Ecto neural progenitor cell (in vitro differentiated cells): ENCODE measurements at places on chromosomes 11 and 22.

DNA sequence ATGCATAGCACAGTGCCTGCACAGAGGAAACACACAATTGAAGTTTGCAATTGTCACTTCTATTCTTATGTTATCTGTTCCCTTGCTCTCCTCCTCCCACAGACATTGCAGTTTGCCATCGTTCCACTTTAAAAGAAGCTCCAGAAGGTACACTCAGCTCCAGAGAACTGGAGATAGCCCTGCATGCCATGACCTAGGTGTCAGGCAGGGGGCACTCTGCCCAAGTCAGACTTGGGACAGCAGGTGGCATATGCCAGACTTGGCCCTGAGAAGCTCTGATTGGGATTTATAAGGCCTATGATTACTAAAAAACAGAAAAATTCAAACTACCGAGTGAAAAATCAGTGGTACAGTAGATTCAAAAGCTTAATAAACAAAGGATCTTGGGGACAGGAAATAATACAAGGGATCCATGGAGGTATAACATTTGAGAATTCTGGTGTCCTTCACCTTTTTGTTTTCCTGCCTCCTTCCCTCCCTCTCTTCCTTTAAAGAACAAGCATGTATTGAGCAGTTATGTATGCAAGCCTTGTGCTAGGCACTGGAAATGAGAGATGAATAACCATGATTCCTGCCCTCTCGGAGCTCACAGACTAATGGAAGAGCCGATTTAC, 40.0 kb downstream of the TENM4 start:
- DNase-seq: no peak

DNA sequence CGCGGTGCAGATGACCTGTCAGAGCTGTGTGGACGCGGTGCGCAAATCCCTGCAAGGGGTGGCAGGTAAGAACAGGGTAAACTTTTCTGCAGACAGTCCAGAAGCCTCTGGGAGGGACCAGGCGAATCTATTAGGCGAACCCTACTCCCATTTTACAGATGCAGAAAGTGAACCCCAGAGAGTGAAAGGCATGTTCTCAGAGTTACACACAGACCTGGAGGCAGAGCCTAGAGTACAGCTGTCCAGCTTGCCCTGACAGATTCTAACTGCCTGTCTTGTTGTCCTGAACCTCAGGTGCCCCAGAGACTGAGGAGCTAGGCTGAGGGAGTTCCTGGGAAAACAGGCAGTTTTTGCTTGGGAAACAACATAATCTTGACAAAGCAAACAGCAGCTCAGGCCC, 665 bp downstream of the CCS start:
- DNase-seq: no peak

DNA sequence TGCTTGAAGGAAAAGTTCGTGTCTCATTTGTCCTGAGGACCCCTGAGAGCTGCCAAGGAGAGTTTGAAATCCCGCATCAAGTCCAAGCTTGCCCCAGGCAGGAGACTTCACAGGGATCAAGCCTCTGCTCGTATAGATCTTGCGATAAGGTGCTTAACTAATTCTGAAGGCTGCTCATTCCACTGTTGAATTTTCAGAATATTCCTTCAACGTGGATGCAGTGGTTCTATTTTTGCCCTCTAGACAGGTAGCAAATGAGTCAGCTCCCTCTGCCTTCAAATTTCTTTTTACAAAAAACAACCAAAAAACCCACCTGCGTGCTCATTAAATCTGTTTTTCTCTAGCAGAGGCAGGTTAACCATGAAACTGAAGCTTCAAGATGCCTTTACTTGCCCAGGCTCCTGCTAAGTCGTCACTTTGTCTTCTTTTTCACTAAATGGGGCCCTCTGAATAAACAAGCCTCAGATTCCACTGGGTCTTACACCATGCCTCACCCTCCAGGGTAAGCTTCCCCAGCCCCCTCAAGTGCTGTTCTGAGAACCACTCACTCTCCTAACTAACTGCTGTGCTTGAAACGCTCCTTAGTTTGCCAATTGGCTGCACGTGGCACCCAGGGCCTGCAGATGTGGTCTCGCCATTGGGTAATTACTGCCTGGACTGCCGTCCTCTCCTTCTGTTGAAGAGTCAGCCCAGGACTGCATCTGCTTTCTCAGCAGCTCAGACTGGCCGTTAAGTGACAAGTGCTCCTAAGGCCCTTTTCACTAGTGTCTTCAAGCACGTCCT, 105.0 kb downstream of the TRPC6 start:
- no peak for DNase-seq

- DNase-seq: no peak
Observed at GRCh38 chr11:63567044-63567840, 4.1 kb upstream of the PLAAT2 start.
